Fibroblast of villous mesenchyme (primary cell): ENCODE measurements at places on chromosomes 13 and 19. TPM values are rescaled to one million over a fixed set of nuclear protein-coding genes. Genes with fewer than 3 reads are reported as not detected.

Gene ZIC5
- not detected in 2 replicates for total RNA-seq

Gene ZNF730
- 0.64 and 1.3 TPM in 2 replicates for total RNA-seq

Gene SSC5D
- 21.2 and 23.2 TPM in 2 replicates for total RNA-seq

Gene LYL1
- total RNA-seq: 2.6 and 3.9 TPM in 2 replicates

Gene NBEA
- 3.5 and 9.5 TPM in 2 replicates for total RNA-seq

Gene EDDM13
- not detected in 2 replicates for total RNA-seq
